ENCODE measurements at places on chromosomes 11 and 22.

DNA sequence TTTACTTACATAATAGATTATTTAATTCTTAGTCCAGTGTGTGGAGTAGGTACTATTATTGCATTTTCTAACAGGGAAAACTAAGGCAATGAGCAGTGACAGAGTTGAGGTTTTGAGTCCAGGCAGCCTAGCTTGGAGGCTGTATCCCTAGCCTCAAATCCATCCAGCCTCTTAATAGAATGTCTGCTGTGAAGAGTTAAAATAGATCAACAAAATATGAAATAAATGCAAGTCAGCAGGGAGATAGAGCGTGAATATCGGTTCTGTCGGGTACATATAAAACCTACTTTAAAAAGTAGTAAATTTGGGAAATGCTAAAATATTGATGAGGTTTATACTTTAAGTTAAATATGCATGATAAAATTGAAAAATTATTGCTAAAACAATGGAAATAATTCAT lies 53.3 kb downstream of the MED15 start:
- DNase-seq: no peak

- no peak for DNase-seq
These were observed 2.7 kb downstream of the BEST1 start for GRCh38 chr11:61952882-61953281.

- DNase-seq: no peak
These were observed 117.8 kb downstream of the FAM76B start for GRCh38 chr11:95671768-95672167.

GRCh38 chr11:117584056-117584830 lies 212.8 kb downstream of the DSCAML1 start:
- no peak for DNase-seq

DNA sequence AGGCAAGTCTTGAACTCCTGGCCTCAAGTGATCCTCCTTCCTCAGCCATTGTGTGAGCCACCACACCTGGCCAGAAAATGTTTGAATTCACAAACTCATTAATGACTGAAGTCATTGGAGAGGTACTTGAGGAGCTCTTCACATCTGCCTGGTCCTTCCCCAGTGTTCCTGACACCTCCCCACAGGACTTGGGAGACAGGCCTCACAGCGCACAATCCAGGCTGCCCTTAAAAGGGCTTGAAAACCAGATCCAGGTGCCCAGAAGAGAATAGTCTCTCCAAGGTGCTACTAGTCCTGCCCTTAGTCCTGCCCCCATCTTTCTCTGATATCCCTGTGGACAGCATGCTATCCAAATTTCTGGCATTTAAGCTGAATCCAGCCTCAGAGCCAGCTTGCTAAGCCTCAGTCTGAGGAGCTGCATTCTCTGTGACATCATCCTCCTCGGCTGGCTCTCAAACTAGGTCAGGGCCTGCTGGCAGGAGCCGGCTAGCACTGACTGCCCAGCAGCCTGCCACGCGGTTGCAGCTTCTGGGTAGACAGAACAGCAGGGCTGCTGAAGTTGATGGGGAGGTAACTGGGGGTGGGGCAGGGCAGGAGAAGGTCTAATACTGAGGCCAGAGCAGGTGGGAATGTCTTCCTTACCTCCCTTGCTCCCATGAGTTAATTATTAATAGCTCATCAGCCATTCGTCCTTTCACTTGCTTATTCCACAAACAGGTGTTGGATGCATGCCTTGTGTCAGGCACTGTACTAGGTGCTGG lies 35.3 kb upstream of the NECTIN1 start:
- DNase-seq: no peak

DNA sequence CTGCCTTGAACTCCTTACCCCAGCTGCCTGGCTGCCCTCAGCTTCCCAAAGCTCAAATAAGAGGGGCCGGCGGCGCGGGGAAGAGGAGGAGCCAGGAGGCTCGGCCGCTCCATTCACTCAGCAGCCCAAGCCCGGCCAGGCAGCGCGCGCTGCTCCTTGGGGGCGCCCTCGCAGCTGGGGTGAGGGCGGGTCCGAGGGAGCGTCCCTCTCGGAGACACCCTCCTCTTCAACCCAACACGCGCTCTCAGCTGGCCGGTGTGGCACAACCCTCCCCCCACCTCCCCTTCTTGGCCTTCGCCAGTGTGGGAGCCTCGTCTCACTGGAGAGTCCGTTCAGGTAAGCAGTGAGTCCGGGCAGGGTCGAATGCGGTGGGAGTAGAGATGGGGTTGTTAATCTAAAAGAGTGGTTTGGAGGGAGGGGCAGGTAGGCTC lies at the start of gene WT1:
TSS of gene WT1 (minus strand) at position 29 of the 431 bp plus-strand sequence.
- peak; percentile 82 for DNase-seq

- no peak for DNase-seq
These were observed 3.8 kb downstream of the ZBTB16 start for GRCh38 chr11:114063149-114063828.

GRCh38 chr22:29377979-29378378 lies 10.4 kb downstream of the AP1B1 start:
- no peak for DNase-seq

GRCh38 chr22:44398856-44399837 lies 86.4 kb upstream of the SHISAL1 start:
- peak; percentile 19 for DNase-seq

GRCh38 chr11:68581439-68581838 lies 102.9 kb upstream of the GAL start:
- DNase-seq: no peak

- no peak for DNase-seq
These were observed 171.8 kb downstream of the IGLL1 start for GRCh38 chr22:23408321-23408720.

- no peak for DNase-seq
These were observed 10.8 kb downstream of the PATL1 start for GRCh38 chr11:59658036-59658435.

Measured in H9 (cell line).